ENCODE measurements at places on chromosomes 5 and 9.

DNA sequence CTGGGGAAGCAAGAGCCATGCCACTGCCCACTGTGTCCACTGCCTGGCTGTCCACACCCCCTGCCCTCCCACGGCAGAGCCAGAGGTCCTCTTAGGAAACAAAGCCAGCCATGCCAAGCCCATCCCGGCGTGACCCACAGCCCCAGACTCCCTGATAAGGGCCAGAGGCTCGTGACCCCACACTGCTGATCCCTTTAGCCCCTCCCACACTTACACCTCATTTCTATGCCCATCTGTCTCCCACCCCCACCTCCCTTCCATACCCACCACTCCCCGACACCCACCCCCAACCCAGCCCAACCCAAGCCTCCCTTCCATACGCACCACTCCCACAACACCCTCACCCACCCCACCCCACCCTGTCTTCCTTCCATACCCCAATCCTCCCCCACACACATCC, 17.3 kb downstream of the PTGES start:
- no peak for DNase-seq

DNA sequence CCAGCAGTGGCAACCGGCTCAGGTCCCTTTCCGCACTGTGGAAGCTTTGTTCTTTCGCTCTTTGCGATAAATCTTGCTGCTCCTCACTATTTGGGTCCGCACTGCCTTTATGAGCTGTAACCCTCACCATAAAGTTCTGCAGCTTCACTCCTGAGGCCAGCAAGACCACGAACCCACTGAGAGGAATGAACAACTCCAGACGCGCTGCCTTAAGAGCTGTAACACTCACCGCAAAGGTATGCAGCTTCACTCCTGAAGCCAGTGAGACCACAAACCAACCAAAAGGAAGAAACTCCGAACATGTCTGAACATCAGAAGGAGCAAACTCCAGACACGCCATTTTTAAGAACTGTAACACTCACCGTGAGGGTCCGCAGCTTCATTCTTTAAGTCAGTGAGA, 103.5 kb downstream of the GLIS3 start:
- DNase-seq, result no peak

DNA sequence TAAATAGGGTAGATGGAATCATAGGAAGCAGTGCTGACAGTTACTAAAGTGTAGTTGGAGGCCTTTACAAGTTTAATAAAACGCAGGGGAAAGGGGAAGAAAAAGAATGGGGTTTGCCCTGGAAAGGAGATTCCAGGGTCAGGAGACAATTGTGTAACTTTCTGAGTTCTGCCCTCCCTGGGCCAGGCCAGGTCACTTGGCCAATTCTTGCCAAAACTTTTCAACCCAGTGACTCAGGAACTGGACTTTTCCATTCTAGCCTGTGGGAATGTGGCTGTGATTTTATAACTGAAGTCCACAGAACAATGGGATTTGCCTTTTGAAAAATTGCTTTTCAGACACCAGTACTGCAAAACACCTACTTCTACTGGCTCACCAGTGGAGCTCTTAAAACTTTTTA, 289.8 kb upstream of the ANKRD55 start:
- DNase-seq, result no peak

GRCh38 chr9:14260101-14260500, 53.8 kb downstream of the NFIB start:
- no peak for DNase-seq

- DNase-seq, result no peak
Measured at GRCh38 chr9:16337322-16338029, 533.0 kb downstream of the BNC2 start.

GRCh38 chr9:112869917-112870316, 20.8 kb downstream of the SLC46A2 start:
- no peak for DNase-seq

DNA sequence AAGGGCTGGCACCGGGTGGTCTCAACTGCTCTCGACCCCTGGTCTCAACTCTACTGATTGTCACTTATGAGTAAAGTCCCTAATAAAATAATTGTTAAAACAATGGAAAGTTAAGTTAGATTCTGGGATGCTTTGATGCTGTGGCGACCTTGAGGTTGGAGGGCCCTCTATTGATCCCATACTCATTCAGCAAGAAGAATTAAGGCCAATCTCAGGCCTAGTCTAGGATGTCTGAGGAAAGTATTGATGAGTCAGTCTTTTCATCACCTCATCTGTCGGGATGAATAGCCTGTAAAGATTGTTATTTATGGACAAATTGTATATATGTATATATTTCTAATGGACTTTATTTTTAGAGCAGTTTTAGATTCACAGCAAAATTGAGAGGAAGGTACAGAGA, 50.8 kb downstream of the WDR36 start:
- no peak for DNase-seq

GRCh38 chr5:175471628-175472027, 6.7 kb upstream of the SFXN1 start:
- DNase-seq, result no peak

DNA sequence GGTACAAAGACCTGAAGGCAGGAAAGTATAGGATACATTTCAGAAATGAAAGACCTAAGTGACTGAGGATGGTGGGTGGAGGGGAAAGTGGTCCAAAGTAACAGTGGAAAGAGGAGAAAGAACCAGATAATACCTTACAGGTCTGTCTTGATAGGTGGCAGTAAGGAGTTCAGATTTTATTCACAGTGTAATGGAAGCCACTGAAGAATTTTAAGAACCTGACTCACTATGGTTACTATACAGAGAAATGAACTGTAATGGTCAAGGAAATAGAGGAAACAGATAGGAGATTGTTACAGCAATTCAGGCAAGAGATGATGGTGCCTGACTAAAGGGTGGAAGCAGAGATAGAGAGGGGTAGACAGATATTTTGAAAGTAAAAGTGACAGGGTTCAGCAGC, 46.5 kb downstream of the EPB41L4A start:
- no peak for DNase-seq

GRCh38 chr9:81479573-81479972, 209.8 kb downstream of the TLE1 start:
- no peak for DNase-seq

GRCh38 chr5:132753135-132753987, 6.1 kb downstream of the CCNI2 start:
- DNase-seq, result no peak

DNA sequence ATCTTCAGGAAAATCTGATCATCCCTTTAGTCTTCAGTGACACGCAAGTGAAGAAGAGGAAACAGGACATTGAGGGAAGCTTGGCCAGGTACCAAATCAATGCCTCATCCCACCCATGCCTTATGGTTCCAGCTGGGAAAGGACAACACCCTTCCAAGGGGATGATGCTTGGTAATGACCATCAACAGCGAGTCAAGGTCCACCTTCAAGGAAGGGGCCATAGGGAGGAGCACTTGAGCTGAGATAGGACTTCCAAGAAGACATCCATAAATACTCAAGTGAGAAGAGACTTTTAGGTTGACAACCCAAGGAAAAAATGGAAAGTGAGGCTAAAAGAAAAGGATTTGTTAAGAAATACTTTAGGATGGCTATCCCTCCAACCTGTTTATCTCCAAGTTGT, 27.1 kb upstream of the GAS1 start:
- no peak for DNase-seq

GRCh38 chr5:10828241-10828640, 67.2 kb upstream of the DAP start:
- DNase-seq, result no peak

Measured in activated effector memory CD4-positive, alpha-beta T cell treated with Interleukin-2 at 50 U/mL for 16 hours (primary cell).